ENCODE measurements at places on chromosomes 3 and 15.
A peak's percentile ranks its signal among the peaks of the same experiment; 100 is the strongest.

DNA sequence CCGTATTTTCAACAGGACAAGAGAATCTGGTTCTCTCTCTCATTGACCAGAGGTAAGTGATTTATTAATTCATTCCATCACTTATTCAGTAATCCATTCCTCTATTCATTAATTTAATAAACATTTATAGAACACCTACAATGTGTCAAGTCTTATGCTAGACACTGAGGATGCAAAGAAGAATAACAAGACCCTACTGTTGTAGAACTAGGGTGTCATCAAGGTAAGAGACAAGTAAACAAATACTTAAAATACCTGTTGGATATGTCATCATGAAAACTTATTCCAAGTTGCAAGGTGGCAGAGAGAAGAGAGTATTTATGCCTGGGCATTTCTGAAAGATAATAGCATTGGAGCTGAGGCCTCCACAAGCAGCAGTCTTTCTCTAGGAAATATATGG, 257.8 kb downstream of the CDIN1 start:
- no peak for DNase-seq

DNA sequence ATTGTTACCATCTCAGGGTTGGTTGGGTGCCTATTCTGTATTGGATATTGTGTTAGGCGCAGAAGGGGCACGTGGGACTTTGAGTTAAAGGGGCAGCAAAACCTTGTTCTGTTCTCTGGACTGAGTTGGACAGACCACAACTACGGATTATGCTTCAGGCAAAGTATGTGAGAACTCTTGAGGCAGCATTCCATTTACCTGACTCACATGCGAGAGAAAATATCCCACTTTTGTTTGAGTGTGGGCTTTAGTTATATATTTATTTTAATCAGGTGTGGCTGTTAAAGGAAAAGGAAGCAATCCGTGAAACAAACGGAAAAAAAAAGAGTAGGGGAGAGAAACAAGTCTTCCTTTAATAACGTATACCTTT, 627 bp upstream of the PLS1 start:
- peak; percentile 21 for DNase-seq

DNA sequence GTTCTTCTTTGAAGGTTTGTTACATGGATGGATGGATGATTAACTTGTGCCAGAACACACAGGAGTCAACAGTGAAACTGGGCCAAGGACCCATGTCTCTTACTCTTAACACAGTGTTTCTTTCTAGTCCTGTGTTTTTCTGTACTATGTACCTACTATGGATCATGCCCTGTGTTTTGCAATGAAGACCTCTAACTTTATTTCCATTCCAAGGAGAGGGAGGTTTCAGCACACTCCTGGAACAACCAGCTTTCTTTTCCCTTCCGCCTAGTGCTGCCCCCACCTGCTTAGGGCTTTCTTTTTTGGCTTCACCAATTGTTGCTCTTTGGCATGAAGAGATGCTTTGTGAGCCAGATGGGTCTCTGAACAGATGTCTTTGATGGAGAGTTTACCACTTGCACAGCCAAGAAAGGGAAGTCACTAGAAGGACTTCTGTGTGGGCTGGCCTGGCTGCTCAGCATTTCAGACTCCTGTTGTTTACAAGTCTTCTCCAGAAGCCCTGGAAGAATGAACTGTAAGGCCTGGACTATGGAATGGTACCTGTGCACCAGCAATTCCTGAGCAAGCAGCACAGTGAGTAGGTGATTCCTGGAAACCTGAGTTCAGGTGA, 44.5 kb downstream of the SNAPC5 start:
- DNase-seq, result no peak

DNA sequence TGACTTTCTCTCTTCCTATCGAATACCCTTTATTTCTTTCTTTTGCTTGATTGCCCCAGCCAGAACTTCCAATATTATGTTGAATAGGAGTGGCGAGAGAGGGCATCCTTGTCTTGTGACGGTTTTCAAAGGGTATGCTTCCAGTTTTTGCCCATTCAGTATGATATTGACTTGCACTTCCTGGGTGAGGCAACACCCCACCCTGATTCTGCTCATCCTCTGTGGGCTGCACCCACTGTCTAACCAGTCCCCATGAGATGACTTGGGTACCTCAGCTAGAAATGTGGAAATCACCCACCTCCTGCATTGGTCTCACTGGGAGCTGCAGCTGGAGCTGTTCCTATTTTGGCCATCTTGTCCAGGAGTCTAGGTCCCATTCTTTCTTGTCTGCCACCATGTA, 44.8 kb upstream of the KCNH8 start:
- no peak for DNase-seq

- no peak for DNase-seq
Observed at GRCh38 chr15:63811942-63812550, 21.7 kb downstream of the HERC1 start.

GRCh38 chr3:188673646-188674186, 498.1 kb upstream of the TPRG1 start:
- no peak for DNase-seq

DNA sequence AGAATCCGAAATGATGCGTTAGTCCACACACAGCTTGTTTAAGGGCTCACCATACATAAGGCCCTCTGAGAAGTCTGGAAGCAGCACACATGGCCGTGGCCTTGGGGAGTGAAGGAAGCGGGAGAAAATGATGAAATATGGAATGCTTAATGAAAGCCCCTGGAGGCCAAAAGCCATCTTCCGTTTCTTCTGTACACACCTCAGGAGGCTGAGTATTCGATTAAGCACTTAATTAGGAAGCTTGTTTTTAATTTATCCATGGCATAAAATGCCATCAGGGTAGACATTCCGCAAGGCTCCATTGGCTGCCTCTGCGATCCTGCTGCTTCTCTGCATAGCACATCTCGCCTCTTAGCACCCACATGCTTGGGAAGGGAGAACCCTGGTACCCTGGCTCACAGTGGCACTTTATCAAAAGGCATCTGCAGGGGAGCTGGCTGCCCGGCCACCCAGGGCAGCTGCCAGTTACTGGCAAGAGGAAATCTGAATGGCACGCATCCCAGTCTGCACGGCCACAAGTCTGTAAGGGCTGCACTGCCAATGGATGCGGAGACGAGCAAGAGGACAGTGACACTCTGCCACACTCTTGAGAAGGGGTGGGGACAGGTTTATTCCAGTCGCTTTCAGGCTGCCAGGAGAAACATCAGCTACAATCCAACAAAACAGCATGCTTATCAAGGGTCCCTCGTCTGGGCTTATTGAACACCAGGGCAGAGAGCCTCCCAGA, 356.2 kb downstream of the OCA2 start:
- no peak for DNase-seq

- peak; percentile 10 for DNase-seq
Observed at GRCh38 chr3:188583341-188584161, 429.6 kb downstream of the LPP start.

GRCh38 chr3:67657192-67657591, 2.8 kb upstream of the SUCLG2 start:
- DNase-seq, result no peak

DNA sequence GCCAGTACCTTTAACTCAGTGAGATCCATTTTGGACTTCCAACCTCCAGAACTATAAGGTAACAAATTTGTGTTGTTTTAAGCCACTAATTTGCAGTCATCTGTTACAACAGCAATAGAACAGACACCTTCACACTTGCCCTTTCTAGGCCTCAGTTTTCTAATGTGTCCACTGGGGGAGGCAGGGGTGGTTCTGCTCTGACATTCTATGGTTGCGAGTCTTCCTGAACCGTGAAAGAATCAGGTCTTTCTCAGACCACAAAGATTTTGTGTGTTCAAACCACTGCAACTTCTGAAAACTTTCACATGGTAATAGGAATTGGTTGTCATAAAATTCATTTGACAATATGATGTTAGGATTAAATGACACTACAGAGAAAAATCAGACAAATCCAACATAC, 26.8 kb upstream of the CSTA start:
- DNase-seq, result no peak

GRCh38 chr3:183885766-183886165, 1.1 kb upstream of the PARL start:
- no peak for DNase-seq

GRCh38 chr3:112500621-112501020, 1.3 kb upstream of the BTLA start:
- no peak for DNase-seq

DNA sequence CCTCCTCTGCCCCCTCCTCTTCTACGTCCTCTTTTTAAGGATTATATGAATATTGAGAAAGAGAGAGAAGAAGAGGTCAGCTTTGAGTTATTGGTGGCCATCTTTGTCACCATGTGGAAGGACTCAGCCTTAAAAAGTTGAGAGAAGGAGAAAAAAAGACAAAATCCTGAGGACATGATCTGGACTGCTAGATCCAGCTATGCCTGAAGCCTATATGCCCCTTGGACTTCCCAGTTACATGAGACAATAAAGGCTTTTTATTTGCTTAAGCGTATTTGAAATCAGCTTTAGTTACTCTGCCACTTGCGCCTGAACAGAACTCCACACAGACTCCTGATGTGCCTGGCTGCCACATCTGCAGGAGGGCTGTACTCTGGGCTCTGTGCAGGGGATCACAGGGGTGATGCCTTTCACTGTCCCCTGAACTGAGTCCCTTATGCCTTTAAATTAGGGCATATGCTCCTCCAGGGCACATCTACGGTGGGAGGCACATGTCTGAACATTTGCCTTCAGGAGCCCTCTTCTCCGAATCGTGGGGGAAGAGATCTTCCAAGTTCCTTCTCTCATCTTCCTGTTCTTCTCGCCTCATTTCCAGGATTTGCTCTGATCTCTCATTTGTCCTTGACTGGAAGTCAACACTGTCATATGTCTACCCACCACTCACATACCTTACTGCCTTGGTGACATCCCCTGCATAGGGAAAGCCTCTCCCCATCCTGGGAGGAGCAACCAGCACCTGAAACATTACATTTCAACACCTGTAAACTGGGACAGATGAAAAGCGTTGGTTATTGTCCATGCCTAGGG, 14.0 kb upstream of the PLA2G4E start:
- DNase-seq, result no peak

- no peak for DNase-seq
Observed at GRCh38 chr3:61857297-61857696, 295.9 kb downstream of the PTPRG start.

- DNase-seq, result no peak
Observed at GRCh38 chr3:135851201-135852081, 114.1 kb upstream of the PPP2R3A start.

DNA sequence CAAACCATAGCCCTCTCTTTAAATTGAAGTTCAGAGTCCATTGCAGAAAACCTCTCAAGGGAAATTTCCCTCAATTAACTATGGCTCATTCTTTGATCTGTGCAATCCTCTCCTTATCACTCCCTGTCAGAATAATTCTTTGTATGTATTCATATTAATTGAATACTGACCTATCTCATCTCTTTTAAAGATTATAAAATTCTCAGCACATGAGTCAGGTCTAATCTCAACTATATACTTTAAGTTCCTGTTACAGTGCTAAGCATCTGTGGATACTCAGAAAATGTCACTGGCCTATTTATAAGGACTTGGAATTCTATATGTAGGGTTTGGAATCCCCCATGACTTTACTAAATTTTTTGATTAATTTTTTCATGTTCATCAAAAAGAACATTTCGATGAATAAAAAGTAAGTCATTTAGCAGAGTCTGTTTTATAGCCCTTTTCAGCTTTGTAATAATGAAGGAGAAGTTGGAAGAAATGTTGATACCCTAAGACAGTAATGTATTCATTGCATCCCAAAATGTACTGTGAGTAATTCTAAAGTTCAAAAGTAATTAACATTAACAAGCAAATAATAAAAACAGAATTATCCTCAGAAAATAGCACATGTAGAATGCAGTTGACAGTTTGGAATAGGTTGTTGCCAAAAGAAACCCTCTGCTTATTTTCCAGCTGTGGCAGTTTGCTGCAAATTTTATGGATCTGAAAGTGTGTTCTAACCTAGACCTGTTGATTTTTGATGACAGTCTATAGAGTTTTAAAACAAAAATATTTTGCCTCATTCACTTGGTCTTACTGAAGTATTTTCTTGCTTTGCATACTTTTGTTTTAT, 503.4 kb upstream of the CBLB start:
- DNase-seq, result no peak

DNA sequence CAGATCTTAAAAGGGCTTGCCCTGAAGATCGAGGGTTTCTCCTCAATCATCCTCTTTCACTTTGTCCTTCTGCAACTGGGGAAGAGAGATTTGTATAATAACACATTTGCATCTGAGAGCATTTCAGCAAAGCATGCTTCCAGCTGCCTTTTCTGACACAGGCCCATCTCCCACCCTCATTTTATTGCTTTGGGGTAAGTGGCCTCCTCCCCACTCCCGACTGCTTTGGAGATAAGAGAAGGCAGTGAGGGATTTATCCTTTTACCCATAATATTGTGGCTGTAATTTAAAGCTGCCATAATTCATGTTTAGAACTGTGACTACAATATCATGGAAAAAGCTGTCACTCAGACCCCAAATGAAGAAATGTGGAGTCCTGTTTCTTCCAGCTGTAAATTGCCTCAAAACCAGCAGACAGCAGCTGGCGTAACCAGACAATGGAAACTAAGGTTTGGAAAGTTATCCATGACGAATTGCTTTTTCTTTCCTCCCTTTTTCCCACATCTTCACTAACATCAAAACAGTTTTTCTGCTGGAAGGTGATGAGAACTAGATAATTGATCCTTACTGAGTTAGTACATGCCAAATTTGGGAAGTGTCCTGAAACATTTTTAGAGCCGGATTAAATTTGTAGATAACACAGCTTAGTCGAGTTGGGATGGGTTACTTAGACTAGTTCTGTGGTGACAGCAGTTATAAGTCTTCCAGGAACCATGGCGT, 104.2 kb upstream of the PFN2 start:
- DNase-seq, result no peak

GRCh38 chr3:108062051-108062450, 28.8 kb downstream of the CD47 start:
- DNase-seq, result peak; percentile 69

- DNase-seq, result no peak
Observed at GRCh38 chr15:32682977-32683630, 34.7 kb upstream of the GREM1 start.

DNA sequence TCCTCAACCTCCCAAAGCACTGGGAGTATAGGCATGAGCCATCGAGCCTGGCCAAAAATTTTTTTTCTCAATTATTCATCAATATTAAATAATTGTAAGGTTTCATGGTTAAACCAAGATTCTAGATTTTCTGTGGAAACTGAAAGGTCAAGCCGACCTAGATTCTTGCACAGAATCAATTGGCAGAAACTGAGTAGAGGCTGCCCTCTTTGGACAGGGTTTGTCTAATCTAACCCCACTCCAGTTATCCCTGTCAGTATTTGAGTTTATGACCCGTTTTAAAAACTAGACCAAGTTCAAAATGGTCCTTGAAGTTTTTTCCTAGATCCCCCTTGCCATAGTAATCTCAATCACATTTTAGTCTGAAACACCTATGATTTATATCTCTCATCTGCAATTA, 8.6 kb upstream of the ADAM10 start:
- peak; percentile 43 for DNase-seq

Data from hematopoietic multipotent progenitor cell treated with erythropoietin and hydrocortisone succinate and interleukin-3 and kit ligand, for 6 days (in vitro differentiated cells).